Occipital lobe (tissue), 3 donors: ENCODE measurements at places on chromosomes 1 and 21.

DNA sequence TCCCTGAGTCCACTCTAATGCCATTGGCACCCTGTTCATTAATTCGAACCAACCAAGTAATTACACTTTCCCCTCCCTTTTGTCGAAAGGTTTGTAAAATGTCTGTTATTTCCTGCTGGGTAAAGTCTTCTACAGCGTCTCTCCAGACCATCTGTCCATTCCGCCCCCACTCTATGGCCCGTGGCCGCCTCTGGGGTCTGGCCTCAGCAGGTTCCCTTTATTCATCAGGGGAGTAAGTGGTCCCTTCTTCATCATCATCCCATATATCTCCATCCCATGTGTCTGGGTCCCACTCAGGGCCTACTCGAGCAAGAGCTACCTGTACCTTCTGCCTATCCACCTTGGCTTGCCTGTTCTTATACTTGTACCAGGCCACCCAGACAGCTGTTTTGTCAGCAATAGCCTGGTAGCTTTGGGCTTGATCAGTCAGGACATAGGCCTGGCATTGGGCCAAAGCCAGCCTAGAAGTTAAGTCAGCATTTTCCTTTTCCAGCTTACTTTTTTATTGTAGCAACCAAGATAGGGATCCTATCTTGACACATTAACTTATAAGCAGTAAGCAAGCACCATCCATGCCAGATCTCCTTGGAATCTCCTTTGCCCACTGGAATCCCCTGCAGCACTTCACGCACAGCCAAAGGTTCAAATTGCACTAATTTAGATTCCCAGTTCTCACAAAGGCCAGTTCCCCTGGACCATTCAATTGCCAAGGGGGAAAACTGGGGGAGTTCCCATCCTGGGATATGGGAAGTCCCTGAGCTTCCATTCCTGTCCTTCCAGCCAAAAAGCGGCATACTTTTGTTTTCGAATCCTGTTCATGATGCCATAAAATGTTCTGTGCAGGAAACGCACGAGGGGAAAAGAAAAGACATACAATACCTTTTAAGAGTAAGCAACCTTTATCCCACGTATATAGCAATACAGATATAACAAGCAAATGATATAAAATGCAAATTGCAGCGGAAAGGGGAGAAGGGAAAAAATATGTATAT is 6.6 kb upstream of the STUM start:
- no peak for DNase-seq

GRCh38 chr21:35204850-35205541 is 155.9 kb upstream of the RUNX1 start:
- DNase-seq, result peak; percentile 42

- no peak for DNase-seq
Measured at GRCh38 chr1:99768104-99768503, 1.7 kb upstream of the FRRS1 start.

GRCh38 chr1:58785442-58786058 is 1.7 kb upstream of the JUN start:
- DNase-seq, result peak; percentile 73

- no peak for DNase-seq
Measured at GRCh38 chr1:119816407-119816806, 5.1 kb upstream of the REG4 start.
